ENCODE measurements at places on chromosomes 1 and 21.

DNA sequence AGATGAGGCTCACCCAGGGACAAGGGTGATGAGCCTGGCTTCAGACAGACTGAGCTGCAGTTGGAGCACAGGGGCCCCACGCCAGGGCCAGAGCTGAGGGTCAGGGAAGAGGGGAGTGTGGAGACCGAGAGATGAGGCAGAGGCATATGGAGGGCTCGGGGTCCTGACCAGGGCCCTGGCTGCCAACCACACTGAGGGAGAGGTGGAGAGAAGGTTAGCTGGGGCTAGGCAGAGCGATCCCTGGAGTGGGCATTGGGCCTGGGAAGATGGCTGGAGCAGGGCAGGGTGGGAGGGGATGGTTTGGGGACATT, 8.0 kb downstream of the PEAR1 start:
- no peak for DNase-seq

DNA sequence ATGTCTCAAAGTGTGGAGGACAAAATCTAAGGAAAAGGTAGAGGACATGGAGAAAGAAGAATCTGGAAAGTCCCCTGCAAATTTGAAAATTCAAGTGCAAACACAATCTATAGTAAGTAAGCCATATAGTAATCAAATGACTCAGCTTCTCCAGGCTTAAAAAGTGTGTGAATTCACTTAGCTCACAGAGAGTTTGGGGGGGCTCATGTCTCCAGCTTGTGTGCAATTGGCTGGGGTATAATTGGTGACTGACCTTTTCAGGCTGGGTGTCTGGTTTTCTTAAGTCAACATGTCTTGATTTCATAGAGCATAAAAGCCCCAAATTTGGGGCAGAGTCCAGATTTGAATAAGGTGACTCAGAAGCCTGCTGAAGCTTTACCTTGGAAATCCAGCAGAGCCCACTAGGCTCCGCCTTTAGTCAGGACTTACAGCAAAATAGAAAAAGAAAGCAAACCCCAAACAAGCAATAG, 8.6 kb downstream of the CLDN14 start:
- no peak for DNase-seq

DNA sequence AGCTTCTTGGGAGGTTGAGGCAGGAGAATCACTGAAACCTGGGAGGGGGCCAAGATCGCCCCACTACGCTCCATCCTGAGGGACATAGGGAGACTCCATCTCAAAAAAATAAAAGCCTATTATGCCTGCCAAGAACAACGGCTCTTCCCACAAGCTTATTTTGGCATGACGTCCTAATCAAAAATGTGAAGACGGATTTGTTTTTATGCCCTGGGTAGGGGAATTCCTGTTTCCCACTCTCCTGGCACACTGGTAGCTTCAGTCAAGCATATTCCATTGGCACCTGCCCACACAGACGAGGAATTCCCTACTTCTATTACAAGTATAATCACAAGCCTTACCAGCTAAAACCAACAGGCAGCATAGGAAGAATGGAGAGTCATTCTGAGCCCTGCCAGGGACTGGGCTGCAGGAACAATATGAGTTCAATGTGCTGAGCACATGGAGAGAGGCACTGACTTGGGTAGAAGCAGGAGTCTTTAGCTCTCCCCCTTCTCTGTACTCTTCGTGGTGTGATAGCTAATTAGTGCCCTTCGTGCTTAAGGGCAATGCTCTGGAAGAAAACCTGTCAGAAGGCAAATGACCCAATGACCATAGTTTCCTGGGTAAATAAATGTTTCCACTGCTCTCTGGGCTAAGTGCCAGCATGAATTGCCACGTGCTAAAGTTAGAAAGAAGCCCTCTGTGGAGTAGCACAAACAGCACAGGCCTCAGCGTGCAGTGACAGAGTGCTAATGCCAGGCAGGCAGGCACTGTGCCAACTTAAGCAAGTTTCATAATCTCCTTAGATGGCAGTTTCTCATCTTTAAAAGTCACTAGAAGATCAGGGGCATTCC, 16.8 kb downstream of the TNFSF4 start:
- peak; percentile 92 for DNase-seq

DNA sequence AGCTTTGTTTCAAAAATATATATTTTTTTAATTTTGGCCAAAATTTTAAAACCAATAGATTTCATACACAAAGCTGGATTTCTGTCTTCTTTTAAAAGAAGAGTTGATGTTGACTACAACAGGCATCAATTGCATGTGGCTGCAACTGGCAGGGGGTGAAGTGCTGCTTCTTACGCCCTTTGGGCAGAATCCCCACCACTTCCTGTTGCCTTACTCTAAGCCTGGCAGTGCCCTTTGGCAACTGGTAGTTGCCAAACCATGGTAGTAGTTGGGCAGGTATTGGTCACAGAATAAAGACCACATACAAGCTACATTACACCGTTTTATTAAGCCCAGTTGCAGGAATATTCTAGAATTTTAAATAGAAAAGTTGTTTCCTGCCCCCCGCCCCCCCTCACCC, 17.0 kb downstream of the LAMC2 start:
- no peak for DNase-seq
